ENCODE measurements at places on chromosomes 5 and 9.
A peak's percentile ranks its signal among the peaks of the same experiment; 100 is the strongest.

DNA sequence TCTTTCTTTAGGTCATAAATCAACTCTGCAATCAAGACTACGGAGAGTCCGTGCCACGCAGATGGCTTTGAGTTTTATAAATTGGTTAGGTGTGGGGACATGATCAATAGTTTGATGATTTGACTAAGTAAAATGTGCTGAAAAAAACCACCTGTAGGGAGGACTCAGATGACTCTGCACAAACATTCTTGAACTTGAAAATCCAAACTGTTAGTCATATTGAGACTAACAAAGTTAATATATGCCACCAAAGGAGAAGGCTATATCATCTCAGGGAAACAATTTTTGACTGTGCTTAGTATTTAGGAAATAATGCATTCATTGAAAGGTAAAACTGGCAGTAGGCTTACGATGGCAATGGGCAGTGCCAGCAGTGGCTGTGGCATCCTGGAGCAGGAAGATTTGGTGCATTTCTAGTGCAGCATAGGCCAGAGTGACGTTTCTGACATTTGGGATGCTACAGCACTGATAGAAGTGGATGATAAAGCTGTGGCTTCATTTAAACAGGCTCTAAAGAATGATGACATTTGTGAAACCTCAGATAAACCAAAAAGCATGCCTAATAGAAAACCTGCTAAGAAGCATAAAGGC is 291.1 kb downstream of the MLLT3 start:
- DNase-seq = no peak

DNA sequence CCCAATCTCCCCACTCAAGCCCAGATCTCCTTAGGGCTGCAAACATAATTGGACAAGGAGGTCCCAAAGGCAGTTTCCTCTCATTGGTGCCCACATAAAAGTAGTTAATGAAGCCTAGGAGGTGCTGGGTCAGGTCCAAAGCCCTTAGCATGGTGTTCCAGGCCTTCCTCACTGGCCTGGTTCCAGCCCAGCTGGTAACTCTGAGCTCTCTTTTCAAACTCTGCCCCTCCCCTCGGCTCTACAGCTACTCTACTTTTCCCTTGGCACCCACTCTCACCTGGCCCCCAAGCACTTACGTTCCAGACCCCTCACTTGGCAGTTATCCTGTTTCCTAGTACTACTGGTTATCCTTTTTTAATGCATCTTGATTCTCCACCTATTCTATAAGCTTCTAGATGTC is 9.9 kb downstream of the SEPTIN8 start:
- no peak for DNase-seq

DNA sequence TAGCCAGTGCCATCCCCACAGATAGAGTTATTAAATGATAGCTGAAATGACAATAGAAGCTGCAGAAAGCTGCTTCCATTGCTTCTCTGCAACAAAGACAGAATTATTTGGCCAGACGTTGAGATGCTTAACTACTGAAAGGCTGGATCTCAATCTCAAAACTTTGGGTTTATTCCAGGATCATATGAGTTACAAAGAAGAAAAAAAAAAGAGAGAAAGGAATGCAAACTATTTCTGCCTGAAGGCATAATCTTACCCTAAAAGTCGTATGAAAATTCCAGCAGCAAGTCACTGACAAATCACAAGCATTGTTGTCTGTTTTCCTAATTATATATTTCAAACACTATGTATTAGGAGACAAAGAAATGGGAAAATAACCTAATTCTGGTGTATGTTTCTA is 12.8 kb upstream of the TYRP1 start:
- DNase-seq = no peak

GRCh38 chr5:173680660-173681242 is 64.3 kb upstream of the BOD1 start:
- DNase-seq = no peak

- DNase-seq = no peak
Observed at GRCh38 chr5:5105531-5105930, 34.6 kb upstream of the ADAMTS16 start.

GRCh38 chr9:107437716-107438115 is 51.9 kb downstream of the KLF4 start:
- DNase-seq = no peak

DNA sequence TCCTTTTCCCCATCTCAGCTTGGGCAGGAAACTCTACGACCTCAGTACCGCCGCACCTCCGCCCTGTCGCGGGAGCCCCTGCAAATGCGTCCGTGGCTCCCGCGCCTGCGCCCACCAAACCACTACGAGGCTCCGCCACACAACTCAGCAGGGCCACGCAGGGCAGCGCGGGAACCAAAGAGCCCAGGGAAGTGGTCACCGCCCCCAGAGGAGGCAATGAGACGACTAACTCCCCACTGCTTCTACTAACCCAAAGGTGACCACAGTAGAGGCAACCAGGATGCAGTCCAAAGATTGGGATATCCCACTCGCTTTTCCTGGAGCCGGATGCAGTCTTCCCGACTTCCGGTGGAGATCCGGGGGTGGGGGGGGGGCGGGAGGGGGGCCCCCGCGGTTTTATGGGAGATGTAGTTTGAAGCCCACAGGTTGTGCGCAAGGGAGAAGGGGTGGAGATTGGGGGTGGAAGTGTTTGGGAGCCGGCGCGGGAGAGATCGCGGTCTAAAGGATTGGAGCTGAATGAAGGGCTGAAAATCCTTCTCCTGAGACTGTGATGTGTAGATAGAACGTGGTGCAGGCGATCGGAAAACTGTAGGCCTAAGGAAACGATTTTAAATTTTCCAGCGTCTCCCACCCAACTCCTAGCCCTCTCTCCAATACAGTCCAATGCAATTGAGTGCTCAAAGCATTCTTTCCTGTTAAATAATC is at the start of gene NUDT12:
TSS of gene NUDT12 (minus strand) at position 337 of the 705 bp plus-strand sequence. CDS start 2,541 bp downstream, outside the sequence.
- DNase-seq = peak; percentile 87

DNA sequence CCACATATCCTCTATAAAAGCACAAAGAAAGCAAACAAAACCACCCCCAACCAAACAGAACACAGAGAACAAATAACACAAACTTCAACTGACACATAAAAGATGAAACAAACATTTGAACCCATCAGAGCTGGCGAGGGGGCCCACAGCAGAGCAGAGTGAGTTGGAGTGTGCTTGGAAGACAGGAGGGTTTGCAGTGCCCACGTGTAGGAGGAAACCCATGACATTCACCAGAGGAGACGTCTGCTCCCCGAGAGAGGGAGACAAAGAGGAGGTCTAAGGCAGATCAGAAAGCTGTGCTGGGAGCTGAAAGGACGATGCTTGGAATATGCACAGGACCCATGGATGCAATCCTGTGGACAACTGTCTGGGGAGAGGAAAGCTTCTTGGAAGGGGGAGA is 27.0 kb downstream of the MRPL36 start:
- no peak for DNase-seq

DNA sequence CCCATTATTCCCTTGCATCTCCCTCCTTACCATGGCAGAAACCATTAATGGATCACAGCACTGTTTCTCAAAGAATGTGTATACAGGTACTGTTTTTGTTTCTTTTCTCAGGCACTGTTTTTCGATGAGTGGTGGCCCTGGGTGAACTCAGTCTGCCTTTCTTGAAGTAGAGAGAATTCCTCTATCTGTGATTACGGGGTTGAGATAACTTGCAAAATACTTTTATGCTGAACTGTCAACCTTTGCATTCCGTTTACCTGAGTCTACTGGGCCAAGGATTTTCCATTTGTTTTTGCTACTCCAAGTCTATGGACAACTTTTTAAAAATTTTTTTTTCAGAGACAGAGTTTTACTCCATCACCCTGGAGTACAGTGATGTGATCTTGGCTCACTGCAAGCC is 82.7 kb upstream of the CLINT1 start:
- no peak for DNase-seq

DNA sequence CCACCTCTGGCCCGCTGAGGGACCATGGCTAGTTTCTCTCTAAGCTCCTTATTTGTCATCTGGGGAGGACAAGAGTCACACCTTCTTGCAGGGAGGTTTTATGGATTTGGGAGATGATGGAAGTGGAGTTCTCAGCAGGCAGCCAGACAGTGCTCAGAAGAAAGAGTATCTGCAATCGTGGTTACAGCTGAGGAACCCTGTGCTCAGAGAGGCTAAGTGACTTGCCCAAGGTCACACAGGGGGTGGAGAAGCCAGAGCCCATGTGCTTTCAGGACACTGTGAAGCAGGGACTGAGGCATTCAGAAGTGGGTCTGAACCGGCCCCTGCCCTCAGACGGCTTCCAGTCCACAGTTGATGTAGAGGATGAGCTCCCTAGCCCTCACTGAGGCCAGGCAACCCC is 10.8 kb downstream of the PRRX2 start:
- no peak for DNase-seq

DNA sequence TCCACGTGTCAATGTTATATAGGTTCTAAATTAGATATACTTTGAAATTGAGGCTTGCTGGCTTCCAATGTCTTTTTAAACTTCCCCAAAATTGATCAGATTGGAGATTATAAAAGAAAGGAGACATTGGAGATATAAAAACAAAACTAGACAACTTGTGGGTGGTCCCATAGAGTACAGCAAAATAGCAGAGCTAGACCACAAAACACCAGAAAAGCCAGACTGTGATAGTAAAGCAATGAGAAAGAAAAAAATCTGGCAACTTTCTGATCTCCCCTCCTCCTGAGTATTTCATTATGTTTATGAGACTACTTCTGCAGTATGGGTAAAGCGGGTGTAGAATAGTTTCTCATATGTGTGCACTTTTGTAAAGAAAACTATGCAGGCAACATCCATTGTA is 713.8 kb upstream of the MEF2C start:
- DNase-seq = no peak

DNA sequence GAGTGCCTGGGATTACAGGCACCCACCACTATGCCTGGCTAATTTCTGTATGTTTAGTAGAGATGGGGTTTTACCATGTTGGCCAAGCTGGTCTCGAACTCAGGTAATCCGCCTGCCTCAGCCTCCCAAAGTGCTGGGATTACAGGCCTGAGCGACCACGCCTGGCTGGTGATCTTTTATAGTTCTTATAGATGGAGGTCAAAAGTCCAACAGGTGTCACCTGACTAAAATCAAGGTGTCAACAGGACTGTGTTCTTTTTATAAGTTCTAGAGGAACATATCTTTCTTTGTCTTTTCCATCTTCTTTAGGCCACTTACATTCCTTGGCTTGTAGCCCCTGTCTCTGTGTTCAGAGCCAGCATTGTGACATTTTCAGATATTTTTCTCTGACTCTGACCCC is 155.5 kb upstream of the SLC12A2 start:
- DNase-seq = no peak

DNA sequence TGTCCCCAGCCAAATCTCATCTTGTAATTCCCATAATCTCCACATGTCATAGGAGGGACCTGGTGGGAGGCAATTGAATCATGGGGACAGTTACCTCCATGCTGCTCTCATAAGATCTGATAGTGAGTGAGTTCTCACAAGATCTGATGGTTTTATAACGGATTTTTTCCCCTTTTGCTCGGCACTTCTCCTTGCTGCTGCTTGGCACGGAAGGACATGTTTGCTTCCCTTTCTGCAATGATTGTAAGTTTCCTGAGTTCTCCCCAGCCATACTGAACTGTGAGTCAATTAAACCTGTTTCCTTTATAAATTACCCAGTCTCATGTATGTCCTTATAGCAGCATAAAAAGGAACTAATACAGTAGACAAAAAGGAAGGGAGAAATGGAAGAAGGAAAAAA is 76.7 kb upstream of the CCNG1 start:
- no peak for DNase-seq

GRCh38 chr9:117365438-117365837 is 49.4 kb downstream of the ASTN2 start:
- no peak for DNase-seq

- no peak for DNase-seq
Observed at GRCh38 chr9:7756088-7756487, 43.5 kb downstream of the DMAC1 start.

- no peak for DNase-seq
Observed at GRCh38 chr5:29161399-29162291, 2031.8 kb upstream of the CDH6 start.

DNA sequence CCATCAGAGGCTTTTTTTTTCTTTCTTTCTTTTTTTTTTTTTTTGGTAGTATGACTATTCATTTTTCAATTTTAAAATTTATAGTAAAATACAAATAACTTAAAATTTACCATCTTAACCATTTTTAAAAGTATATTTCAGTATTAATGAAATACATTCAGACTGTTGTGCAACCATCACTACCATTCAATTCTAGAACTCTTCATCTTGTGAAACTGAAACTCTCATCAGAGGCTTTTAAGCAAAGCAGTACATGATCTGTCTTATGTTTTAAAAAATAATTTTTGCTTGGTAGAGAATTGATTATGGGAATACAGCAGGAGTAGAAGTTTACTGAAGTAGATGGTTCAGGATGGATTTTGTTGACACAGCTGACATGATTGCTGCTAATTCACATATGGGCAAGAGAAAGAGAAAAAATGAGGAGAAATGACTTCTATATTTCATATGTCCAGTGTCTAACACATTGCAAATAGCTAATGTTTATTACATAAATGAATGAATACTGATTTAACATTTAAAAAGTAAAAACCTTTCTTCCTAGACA is 13.4 kb downstream of the ELOVL7 start:
- no peak for DNase-seq
